ENCODE measurements at places on chromosomes 2 and 18. TPM values are rescaled to one million over a fixed set of nuclear protein-coding genes. Genes with fewer than 3 reads are reported as not detected.

- no peak overlapping the region for H3K4me3 ChIP-seq
- H3K36me3 ChIP-seq, result no peaks in the 10 kb centered on the region
- H3K27ac ChIP-seq, result peak overlapping the region; percentile 46
- DNase-seq, result no peak
- peaks cover 63% of the 10 kb centered on the region for H3K4me1 ChIP-seq
These were observed 132.6 kb downstream of the AFF3 start for GRCh38 chr2:100009743-100010142.

- DNase-seq, result no peak
- no peaks in the 10 kb centered on the region for H3K36me3 ChIP-seq
- H3K4me3 ChIP-seq, result no peak overlapping the region
- H3K27ac ChIP-seq, result no peak overlapping the region
These were observed 1.8 kb downstream of the NGEF start for GRCh38 chr2:233011268-233011650.

DNA sequence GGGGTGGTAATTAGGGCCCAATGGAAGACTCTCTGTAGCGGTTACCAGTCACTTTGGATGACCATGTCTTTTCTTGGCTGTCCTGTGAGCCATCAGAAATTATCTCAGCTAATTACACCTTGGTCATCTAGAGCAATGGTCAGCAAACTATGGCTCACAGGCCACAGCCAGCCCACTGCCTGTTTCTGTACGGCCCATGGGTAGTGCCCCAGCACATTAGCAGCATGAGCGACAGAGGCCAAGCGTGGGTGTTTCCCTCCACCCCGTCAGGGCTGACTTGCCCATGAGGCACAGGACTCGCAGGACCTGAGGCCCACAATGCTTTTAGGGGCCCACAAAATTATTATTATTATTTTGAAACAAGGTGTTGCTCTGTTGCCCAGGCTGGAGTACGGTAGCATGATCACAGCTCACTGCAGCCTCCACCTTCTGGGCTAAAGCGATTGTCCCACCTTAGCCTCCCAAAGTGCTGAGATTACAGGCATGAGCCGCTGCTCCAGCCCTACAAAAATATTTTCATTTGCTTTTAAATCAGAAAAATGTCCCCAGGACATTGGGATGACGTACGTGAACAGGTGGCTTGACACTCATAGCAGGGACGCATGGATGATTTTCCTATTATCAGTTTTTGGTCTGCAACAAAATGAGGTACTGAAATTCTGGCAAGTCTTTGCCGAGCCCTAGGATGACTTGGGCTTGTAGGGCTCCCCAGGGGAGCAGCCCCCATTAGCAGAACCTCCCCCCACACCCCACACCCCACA lies 29.3 kb upstream of the CEP68 start:
- no peak overlapping the region for H3K4me3 ChIP-seq
- no peak for DNase-seq
- peaks cover 14% of the 10 kb centered on the region for H3K4me1 ChIP-seq
- H3K36me3 ChIP-seq, result peaks cover 5% of the 10 kb centered on the region
- H3K27me3 ChIP-seq, result no peaks in the 10 kb centered on the region
- H3K27ac ChIP-seq, result no peak overlapping the region

- DNase-seq, result peak; percentile 91
- H3K4me1 ChIP-seq, result peaks cover 30% of the 10 kb centered on the region
- H3K27ac ChIP-seq, result peak overlapping the region; percentile 94
These were observed 12.4 kb downstream of the HS6ST1 start for GRCh38 chr2:128306081-128306930.

GRCh38 chr2:69579536-69579935 lies 64.0 kb downstream of the AAK1 start:
- no peaks in the 10 kb centered on the region for H3K27me3 ChIP-seq
- H3K36me3 ChIP-seq, result no peaks in the 10 kb centered on the region

DNA sequence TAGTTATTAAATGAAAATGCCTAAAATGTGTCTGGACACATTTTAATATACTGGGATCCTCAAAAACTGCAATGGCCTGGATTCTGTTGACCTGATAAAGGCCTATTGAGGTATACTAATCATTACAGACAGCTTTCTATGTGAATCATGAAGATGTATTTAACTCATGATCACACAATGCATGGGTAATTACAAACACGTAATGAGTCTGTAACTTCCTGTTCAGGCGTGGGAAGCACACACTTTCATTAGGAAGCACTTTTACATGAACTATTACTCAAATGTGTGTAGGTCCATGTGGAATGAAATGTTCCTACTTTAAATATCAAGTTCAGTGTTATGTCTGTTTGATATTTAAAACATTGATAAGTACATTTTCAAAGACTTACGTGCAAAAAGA lies 108.7 kb downstream of the NCKAP5 start:
- no peaks in the 10 kb centered on the region for H3K4me1 ChIP-seq
- H3K4me3 ChIP-seq, result no peak overlapping the region
- no peaks in the 10 kb centered on the region for H3K27me3 ChIP-seq
- peak; percentile 38 for DNase-seq

DNA sequence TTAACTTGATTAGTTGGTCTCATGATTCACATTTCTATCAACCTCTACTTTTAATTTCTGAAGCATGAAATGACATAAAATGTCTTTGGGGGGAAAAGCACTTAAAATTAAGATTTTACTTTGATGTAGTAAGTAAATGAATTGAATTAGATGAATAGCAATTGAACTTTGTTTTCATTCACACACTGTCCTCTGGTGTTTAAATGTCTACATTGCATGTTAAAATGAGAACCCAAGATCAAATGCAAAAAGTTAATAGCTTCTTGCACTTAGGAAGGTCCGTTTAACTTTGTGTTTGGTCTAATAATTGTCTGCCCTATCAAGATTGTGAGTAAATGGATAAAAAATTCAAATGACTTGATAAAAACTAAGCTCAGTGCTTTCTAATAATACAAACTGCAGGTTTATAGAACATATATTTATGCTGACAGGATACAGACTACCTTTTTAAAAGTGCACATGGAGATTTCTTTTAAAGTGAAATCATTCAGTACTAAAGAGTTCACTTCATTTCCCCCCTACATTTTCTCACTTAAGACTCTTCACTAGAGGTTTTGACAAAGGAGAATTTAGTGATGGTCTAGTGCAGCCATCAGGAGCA lies 156.2 kb upstream of the NABP1 start:
- H3K27me3 ChIP-seq, result no peaks in the 10 kb centered on the region
- peak; percentile 52 for DNase-seq
- H3K4me3 ChIP-seq, result no peak overlapping the region
- H3K27ac ChIP-seq, result no peak overlapping the region
- H3K4me1 ChIP-seq, result no peaks in the 10 kb centered on the region

GRCh38 chr18:56199580-56200330 lies 438.6 kb downstream of the TXNL1 start:
- no peaks in the 10 kb centered on the region for H3K36me3 ChIP-seq
- H3K27me3 ChIP-seq, result no peaks in the 10 kb centered on the region
- peak overlapping the region; percentile 64 for H3K27ac ChIP-seq
- DNase-seq, result no peak
- no peak overlapping the region for H3K4me3 ChIP-seq

DNA sequence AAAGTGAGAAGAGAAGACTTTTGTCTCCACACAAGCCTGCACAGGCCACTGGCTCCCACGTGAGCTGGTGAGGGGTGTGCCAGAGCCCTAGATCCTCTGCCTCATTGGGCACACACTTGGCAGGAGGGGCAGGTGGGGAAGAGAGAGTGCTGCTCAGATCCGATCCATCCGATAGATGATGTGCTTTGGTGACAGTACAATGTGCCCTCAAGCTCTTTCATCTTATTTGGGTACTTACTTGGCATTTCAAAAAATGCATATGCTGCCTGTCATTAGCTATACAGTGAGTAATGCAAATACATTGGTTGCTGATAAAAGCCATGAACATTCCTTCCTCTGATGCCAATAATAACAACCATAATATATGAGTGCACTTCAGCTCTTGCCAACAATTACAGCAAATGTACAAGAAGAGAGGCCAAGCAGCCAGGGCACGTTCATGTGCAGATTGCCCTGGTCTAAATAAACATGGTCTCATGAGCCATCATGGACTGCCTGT lies 255.3 kb downstream of the VAPA start:
- no peaks in the 10 kb centered on the region for H3K36me3 ChIP-seq
- H3K4me3 ChIP-seq, result no peak overlapping the region
- H3K27me3 ChIP-seq, result no peaks in the 10 kb centered on the region
- H3K27ac ChIP-seq, result no peak overlapping the region
- DNase-seq, result peak; percentile 46

- H3K4me1 ChIP-seq, result 0 out of 2 replicates have a peak, but pooled peaks cover under 1% of the 10 kb centered on the region
- no peak for DNase-seq
- H3K27ac ChIP-seq, result no peak overlapping the region
- H3K36me3 ChIP-seq, result no peaks in the 10 kb centered on the region
These were observed 24.9 kb upstream of the CREG2 start for GRCh38 chr2:101412092-101412694.

- H3K27ac ChIP-seq, result no peak overlapping the region
- H3K4me1 ChIP-seq, result no peaks in the 10 kb centered on the region
- H3K27me3 ChIP-seq, result peaks cover 19% of the 10 kb centered on the region
These were observed 154.6 kb downstream of the CYRIA start for GRCh38 chr2:16511041-16511440.

DNA sequence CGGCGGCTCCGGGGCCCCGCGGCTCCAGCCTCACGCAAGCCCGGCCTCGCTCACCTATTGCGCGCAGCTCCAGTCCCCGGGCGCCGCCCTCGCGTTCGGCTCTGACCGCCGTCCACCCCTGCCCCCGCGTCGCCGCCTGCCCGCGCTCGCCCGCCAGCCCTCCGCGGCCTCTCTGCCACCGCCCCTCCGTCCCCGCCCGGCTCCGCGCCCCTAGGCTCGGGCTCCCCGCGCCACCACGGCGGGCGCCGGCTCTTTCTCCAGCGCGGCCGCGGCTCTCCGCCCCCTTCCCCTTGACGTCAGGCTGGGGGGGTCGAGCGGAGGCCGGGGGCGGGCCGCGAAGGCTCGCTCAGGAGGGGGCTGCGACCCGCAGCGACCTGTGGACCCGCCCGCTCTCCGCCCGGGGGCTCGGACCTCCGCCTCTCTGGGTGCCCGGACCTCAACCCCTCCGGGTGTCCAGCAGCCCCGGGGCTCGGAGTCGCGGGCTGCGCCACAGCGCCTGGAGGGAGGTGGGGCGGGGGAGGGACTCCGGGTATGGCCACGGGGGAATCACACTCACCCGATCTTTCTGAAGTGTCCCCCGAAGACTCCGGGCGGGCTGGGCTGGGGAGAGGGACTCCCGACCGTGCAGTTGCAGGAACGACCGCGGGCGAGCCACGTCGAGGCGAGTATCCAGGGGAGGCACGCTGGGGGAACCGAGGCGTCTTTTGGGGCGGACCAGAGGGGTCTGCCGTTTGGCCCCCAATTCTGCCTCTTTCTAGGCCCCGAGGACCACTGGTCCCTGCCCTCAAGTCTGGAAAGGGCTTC lies at the start of gene SEMA4C:
Gene SEMA4C, minus strand, starts transcription at position 259 of the 804 bp plus-strand sequence. CDS start 2,194 bp downstream, outside the sequence.
- H3K27me3 ChIP-seq, result no peaks in the 10 kb centered on the region
- H3K4me3 ChIP-seq, result peak within 1 kb of the TSS; percentile 86
- no peaks in the 10 kb centered on the region for H3K36me3 ChIP-seq
- H3K4me1 ChIP-seq, result peaks cover 15% of the 10 kb centered on the region
- DNase-seq, result peak; percentile 75

DNA sequence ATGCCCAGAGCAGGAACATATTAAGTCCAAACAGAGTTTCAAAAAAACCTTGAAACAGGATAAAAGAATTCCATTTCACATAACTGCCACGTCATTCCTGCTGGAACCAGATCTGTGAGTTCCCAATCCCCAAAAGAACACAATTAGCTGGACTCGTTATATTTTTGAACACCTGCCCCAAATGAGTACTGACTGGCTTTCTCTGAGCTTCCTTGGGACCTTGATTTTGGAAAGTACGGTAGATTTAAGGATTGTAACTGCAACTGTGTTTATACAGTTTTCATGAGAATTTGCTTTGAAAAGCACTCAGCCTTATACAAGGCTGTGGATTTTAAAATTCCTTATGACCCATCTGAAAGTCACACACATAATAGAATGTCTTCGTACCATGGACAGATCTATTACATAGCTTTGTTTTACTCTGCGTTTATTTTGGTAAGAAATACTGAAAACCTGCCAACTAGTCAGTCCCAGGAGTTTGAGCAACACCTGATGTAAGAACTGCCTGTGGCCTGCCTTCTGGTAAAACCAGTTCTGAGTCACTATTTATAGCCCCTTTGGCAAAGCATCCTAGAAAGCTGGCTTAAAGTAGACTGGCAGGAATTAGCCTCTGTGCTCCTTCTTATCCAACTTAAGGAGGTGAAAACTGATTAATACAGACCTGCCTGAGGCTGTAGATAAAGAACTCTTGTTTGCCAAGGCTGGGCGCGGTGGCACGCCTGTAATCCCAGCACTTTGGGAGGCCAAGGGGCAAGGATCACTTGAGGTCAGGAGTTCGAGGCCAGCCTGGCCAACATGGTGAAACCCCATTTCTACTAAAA lies 48.1 kb downstream of the MERTK start:
- H3K4me1 ChIP-seq, result peaks cover 6% of the 10 kb centered on the region
- no peak overlapping the region for H3K4me3 ChIP-seq
- no peaks in the 10 kb centered on the region for H3K36me3 ChIP-seq
- no peak overlapping the region for H3K27ac ChIP-seq
- peaks cover 55% of the 10 kb centered on the region for H3K27me3 ChIP-seq

DNA sequence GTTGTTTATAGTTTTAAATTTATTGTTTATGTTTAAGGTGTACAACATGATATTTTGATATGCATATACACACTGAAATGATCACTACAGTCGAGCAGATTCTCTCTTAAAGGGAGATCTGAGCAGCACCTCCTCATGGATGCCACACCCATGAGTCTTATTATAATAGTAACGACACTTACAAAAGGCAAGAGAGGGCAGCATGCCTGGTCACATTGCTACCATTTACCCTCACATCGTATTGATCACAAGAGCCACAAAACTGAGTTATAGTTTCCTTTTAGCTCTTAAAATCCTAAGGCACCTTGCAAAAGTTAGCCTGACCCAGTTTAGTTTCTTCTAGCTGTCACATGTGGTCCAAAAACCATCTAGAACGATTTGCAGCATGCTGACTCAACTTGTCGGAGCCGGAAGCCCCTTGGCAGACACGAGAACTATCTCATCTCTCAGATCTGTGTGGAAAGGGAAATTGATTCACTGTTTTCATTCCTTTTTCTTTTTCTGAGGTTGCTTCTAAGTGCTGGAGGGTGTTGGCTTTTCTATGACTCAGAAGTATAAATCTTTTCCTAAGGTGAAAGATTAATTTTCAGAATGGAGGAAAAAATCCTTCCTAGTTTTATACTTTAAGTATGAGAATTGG lies 85.3 kb downstream of the CDC42EP3 start:
- peak overlapping the region; percentile 68 for H3K27ac ChIP-seq
- DNase-seq, result peak; percentile 96
- no peak overlapping the region for H3K4me3 ChIP-seq
- no peaks in the 10 kb centered on the region for H3K27me3 ChIP-seq

DNA sequence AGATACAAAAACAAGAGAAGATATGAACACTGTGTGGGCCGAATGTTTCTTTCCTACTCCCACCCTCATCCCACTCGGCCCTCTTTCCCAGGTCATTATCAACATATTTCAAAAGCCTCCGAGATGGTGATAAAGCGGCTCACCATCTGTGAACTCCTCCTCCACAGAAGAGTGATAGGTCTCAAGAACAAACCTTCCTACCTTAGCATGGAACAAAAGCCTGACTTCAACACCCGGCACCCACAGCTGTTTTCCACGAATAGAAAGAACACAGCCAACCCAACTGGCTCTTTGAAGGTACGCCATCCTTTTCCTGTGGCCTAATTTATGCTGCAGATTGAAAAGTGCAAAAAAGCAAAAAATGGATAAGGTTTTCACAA lies 28.8 kb downstream of the BCL2 start:
- no peaks in the 10 kb centered on the region for H3K36me3 ChIP-seq
- no peak for DNase-seq
- no peaks in the 10 kb centered on the region for H3K27me3 ChIP-seq
- no peak overlapping the region for H3K27ac ChIP-seq
- no peak overlapping the region for H3K4me3 ChIP-seq
- no peaks in the 10 kb centered on the region for H3K4me1 ChIP-seq

Gene VPS4B
- 45.5 TPM for total RNA-seq

Gene KLHL29
- total RNA-seq, result 4.7 TPM

Gene IGFBP2
- total RNA-seq, result 40.1 TPM

Data from GM23248 (cell line).